IPS-NIHi11 (cell line): ENCODE measurements at places on chromosomes 6 and 20.

DNA sequence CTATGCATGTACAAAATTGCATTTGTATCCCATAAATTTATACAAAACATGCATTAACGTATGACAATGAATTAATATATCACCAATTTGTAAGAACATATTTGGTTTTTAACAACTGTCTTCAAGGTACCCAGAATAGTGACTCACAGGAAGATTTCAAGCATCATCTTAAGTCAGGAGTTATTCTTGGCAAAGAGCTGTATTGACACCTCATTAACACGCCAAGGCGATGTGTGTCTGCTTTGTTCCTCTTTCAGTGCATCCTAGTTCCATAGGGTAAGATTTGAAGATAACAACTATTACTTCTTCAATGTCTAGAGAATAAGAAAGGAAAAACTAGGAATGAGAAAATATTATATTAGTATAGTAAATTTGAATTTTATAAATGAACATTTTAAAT is 35.8 kb upstream of the TPD52L1 start:
- no peak for DNase-seq

DNA sequence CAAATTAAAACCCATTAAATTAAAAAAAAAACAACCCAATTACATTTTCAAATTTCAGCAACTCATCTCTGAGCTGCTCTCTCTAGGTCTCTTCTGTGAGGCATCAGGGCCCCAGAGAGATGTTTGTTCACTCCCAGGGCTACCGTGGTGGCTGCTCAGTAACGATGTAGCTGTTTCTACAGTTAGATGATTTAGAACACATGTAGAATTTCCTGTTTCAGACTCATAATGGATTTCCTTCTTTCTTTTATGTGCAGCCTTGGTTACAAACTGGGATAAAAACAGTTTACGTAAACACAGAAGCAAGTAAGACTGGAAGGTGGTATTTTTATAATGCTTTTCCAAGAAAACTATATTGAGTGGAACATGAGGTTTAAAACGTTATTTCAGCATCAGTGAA is 116.1 kb upstream of the CCN2 start:
- DNase-seq = no peak

GRCh38 chr6:148392671-148393070 is 50.0 kb downstream of the SASH1 start:
- no peak for DNase-seq

GRCh38 chr20:51861726-51862466 is 59.6 kb upstream of the SALL4 start:
- DNase-seq = no peak

- no peak for DNase-seq
Observed at GRCh38 chr20:60172346-60172984, 214.2 kb downstream of the CDH26 start.

DNA sequence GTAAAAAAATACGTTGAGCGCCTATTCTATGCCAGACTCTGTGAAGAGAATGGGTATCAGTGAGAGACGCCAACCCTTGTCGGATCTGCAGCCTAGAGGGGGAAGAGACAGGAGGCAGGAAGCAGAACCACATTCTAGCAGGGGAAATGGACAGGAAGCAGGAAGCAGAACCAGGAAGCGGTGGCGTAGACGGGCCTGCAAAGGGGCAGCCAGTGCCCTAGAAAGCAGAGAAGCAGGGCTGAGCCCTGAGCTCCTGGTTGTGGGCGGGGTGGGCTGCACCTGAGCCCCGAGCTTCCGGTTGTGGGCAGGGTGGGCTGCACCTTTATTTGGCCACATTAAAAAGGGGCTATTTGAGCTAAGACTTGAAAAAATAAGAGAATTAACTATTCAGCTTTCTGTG is 71.9 kb downstream of the FAM120B start:
- no peak for DNase-seq

DNA sequence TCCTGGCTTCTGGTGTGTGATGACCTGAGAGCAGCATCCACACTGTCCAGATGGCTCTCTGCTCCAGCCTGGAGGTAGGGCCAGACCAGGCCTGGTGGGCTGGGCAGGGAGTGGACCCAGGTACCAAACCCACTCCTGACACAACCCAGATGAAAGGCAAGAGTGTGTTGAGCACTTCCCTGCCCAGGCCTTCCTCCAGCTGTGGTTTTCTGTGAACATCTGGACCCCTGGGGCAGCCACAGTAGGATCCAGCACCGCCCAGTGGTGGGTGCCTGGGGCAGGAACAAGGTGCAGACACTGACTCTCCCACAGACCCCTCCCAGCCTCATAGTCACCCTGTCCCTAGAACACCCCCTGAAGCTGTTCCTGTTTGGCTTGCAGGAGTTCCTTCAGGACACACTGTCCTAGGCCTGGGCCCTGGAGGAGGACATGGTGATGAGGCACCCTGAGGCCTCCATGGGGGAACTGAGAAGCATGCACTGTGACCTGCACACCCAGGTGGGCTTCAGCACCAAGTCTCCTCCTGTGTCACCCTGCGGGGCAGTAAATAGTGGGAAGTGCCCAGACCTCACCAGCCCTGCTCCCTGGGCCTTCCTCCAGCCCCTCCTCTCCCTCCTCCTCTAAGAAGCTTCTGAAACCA is 28.7 kb downstream of the UBD start:
- DNase-seq = no peak

DNA sequence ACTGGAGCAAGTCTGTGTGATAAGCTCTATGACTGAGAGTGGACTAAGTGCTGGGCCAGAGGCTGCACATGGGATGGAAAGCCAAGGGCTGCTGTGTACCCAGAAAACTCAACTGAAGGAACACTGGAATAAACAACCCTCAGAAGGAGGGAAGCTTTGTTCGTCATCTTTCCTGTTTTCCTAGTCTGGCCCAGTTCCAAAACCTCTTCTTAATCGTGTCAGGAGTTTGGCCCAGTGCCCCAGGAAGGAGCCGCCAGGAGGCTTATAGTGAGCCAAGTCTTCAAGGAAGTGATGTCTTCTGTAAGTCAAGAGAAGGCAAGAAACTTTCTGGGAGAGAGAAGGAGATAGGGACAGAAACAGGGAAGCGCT is 23.3 kb upstream of the TOP1 start:
- DNase-seq = no peak

DNA sequence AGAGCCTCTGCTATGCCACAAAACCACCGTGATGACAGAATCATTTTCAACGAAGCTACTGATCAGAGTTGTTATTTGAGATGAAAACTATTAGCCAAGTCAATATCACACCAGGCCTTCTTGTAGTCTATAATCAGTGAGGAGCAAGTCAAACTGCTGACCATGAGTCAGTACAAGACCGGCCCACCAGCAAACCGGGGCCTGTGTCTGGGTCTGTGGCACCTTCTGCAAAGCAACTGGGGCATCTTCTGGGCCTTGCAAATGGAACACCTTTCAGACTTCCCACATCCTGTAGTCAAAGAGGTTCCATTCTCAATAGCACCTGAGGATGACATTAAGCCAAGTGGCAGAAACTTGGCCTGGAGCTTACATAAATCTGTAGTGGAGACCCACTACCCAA is 38.5 kb downstream of the CPXM1 start:
- no peak for DNase-seq

- peak; percentile 29 for DNase-seq
Observed at GRCh38 chr20:52242237-52243230, 51.0 kb upstream of the ZFP64 start.

DNA sequence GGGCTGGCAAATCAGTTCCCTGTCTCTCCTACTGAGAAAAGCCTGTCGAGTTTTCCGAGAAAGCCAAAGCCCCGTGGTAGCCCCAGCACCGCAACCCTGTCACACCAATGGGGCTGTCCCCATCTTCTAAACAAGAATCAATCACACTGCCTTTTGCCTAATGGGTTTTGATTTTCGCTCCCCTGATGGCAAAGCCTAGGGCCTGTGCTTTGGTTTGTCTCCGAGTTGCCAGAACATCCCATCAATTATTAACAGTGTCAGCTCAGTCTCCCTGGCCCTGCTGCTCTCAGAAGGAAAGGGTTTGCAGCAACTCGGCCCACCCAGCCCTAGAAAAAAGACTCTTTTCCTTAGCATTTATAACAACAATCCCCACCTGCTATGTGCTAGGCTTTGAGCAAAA is 4.2 kb downstream of the KCNB1 start:
- no peak for DNase-seq

DNA sequence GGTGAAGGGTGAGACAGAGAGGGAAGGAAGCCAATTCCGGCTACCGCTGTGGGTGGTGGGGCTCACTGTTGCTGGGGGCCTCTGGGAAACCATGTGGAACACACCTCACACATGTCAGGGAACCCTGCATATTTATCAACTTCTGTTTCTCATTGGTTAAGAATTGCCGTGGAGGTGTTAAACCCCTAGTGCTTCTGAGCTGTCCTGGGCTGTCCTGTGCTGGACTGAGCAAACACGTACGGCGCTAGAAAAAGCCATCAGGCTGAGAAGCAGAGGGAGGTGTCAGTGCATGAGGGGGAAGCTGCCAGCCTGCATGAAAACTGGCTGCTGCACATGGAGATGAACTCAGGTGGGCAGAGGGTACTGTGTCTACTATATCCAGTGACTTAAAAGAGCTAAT is 103.9 kb upstream of the JAG1 start:
- no peak for DNase-seq

- no peak for DNase-seq
Observed at GRCh38 chr6:109229536-109229935, 134.2 kb downstream of the CEP57L1 start.

DNA sequence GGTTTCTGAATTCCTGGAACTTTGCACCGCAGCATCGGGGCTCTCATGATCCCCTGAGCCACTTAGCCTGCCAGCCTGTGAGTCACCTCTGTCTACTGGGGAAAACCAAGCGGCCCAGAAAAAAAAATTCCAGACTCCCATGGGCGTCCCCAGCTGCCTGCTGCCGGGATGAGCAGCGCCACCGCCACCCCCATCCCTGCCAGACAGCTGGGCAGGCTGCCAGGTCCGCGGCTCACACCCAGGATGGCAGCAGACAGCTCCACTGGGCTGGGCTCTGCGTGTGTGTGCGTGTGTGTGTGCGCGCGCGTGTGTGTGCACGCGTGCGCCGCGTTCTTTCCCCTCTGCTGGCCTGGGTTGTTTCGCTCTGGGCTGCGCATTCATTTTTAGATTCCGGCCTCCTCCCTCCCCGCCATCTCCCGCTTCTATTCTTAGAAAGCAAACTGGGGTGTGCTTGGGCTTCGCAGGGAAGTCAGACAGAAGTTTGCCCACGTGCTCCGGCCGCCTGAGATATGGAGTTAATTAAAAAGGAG is 38.9 kb upstream of the PMEPA1 start:
- peak; percentile 51 for DNase-seq

DNA sequence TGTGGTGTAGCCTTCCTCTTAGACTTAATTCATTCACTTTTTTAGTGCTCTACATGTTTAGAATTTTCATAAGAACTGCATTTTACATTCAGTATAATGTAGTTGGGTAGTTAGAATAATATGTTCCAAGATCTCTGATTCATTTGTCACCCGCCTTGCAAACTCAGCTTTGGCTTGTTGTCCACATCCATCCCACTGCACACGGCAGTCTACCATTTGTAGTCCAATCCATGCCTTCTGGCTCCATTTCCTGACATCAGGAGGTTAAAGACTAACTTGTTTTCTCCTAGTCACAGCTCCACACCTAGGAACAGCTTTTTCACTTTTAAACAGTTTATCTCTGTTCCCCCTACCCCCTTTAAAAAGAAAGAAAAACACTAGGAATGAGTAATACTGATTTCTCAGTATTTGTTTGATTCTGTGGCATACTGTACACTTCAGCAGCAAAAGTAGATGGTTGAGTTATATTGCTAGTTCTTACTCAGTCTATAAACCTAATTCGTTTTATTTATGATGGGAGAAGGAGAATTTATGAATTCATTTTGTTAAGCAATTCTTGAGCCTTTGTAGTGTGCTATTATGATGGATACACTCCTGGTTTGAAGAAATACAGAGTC is 180.9 kb downstream of the ARID1B start:
- no peak for DNase-seq

GRCh38 chr6:152273002-152273401 is 364.2 kb downstream of the SYNE1 start:
- no peak for DNase-seq

GRCh38 chr6:100504786-100505737 is 40.3 kb upstream of the SIM1 start:
- no peak for DNase-seq

- DNase-seq = no peak
Observed at GRCh38 chr6:75757295-75757694, 8.3 kb downstream of the MYO6 start.

- no peak for DNase-seq
Observed at GRCh38 chr6:13702809-13703302, 8.8 kb downstream of the RANBP9 start.

- peak; percentile 33 for DNase-seq
Observed at GRCh38 chr6:159654483-159655098, 38.5 kb downstream of the SOD2 start.

DNA sequence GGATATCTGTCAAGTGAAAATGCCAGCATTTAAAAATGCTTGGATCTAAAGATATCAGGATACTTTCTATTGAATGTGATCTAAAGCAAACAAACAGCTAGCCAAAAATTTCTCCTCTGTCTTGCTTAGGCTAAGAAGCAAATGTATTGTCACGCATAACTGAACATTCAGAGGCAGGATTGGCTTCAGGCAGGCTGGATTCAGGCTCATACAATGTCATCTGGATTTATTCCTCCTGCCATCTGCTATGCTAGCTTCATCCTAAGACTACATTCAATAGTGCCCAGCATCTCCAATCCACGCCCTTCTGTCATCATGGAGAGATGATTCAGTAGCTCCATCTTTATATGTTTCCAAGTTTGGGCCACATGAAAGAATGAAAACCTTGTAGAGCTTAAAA is 27.1 kb downstream of the PFDN4 start:
- DNase-seq = no peak

GRCh38 chr20:35297155-35297554 is 4.9 kb upstream of the FAM83C start:
- no peak for DNase-seq

GRCh38 chr20:64188091-64188490 is 23.8 kb downstream of the MYT1 start:
- DNase-seq = no peak

DNA sequence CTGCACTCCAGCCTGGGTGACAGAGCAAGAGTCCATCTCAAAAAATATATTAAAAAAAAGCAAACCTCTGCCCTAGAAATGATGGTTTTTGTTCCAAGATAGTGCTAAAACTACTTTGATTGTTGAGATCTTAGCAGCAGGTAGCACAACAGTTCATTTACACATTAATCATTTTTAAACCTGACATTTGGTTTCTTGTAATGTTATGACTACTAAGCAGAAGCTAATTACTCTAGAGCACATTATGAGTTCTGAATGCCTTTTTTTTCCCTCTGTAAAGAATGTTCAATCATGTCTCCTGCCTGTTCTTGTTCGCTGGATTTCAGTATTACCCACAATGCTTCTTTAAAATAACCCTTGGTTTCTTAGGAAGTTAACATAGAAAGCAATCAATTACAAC is 24.7 kb upstream of the PHF3 start:
- no peak for DNase-seq

GRCh38 chr6:53822401-53823125 is 27.8 kb downstream of the LRRC1 start:
- no peak for DNase-seq

- DNase-seq = no peak
Observed at GRCh38 chr6:31094389-31094881, 17.9 kb downstream of the C6orf15 start.
